Stimulated activated CD8-positive, alpha-beta memory T cell treated with anti-CD3 and anti-CD28 coated beads, Interleukin-12 subunit alpha, Interleukin-12 subunit beta, amount 100 ng/mL, for 4 hours (primary cell): ENCODE measurements at places on chromosomes 1 and 21.

GRCh38 chr21:36891121-36891520, 75.3 kb downstream of the HLCS start:
- DNase-seq = no peak

DNA sequence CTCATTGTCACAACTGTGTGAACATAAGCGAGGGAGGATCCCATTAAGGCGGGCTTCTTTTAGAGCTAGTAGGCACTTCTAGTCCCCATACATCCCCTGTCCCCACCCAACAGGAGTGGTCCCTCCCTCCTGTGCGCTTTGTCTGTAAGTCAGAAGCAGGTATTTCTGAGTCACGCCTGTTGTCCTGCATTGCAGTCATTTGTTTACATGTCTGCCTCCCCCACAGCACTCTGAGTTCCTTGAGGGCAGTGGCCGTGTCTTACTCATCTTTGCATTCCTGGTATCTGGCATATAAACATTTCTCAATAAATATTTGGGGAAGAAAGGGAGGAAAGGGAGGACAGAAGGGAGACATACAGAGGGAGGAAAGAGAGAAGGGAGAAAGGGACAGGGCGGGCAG, 40.3 kb downstream of the PLEKHA6 start:
- DNase-seq = no peak

- no peak for DNase-seq
These were observed 9.4 kb downstream of the C1orf174 start for GRCh38 chr1:3890389-3891328.

DNA sequence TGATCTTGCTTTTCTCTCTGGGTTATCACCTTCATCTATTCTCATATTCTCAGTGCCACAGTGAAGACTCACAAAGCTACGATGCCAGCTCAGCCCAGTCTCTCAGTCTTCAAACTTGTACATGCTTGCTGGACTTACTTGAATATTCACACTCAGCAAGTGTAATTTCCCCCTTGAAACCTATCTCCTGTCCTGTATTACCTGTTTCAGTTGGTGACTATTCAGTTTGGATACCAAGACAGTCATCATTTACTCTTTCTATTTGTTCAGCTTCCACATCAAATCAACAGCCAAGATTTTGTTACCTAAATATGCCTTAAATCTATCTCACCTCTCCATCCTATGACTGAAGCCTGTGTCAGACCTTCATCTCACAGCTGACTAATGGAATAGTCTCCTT, 209.7 kb downstream of the LRRC7 start:
- DNase-seq = no peak

- no peak for DNase-seq
These were observed 717.6 kb downstream of the PTPRU start for GRCh38 chr1:29953961-29954360.

- no peak for DNase-seq
These were observed 187.8 kb downstream of the ZSCAN20 start for GRCh38 chr1:33660244-33660643.

- DNase-seq = no peak
These were observed 1.7 kb downstream of the LHX9 start for GRCh38 chr1:197918807-197919345.

DNA sequence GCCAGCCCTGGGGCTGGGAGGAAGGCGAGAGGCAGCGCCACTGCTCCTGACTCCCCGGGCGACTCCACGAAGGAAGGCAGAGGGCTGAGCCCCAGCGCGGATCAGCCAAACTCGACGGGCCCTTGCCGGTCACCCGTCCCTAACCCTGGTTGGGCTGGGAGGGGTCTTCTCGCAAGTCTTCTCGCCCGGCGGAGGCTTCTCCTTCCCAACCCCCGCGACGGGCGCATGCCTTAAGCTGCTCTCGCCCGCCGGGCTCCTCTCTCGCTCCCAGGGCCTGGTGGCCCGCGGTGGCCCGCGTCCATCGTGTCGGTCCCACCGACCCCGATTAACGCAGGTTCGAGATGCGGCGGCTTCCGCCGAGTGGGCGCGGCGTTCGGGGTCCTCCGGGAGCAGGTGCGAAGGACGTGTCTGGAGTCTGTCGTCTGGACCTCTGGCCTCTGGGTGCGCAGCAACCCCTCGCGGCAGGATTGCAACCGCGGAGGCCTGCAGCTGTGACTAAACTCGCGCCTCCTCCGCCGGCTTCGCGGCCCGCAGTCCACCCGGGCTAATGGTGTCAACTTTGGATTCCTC, 29.0 kb upstream of the PPM1J start:
- DNase-seq = no peak
